ENCODE measurements at places on chromosomes 5 and 9.

DNA sequence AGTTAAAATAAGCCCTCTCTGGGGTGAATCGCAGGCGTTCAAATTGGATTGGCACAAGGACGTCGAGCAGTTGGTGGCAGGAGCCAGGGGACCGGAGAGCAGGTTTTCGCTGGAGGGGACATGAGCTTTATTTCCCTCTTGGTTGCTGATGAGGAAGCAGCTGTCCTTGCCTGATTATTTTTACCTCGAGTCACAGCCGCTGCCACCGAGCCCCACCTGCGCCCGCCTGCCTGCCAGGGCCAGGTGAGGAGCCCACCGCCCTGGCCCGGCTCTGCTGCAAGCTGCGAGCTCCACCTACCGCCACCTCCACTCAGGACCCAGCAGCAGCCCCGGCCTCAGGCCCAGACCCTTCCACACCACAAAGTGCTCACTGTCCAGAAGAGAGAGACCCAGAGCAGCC, 9.0 kb upstream of the ADGRD2 start:
- DNase-seq: no peak

DNA sequence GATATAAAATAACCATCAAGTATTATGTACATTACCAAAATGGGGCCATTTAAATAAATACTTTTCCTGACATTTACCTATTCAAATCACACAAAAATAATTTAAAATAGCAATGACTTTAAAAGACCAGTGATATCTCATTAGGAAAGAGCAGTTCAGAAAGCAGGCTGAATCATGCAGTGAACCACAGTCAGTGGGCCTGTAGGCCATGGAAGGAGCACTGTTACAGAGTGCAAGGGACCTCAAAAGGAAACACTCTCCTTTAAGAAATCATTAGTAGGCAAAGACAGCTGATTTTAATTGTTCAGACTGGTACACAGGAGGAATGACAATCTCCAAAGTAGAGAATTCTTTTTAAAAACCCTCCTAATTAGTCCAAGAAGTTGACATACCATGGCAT, 283.5 kb upstream of the EFNA5 start:
- DNase-seq: no peak

DNA sequence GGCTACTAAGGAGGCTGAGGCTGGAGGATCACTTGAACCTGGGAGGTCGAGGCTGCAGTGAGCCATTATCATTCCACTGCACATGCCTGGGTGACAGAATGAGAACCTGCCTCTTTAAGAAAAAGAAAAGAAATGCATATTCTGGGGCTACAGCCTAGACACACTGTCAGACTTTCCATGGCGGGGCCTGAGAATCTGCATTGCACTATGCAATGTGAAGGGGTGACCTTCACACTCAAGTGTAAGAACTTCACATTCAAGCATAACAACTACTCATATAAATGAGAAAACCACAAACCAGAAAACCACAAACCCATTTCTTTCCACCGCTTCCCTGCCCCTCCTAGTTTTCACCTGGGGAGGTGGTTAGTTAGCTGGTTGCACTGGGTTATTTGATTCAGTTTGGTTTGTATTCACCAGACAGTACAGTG, 18.0 kb upstream of the FBP2 start:
- no peak for DNase-seq

DNA sequence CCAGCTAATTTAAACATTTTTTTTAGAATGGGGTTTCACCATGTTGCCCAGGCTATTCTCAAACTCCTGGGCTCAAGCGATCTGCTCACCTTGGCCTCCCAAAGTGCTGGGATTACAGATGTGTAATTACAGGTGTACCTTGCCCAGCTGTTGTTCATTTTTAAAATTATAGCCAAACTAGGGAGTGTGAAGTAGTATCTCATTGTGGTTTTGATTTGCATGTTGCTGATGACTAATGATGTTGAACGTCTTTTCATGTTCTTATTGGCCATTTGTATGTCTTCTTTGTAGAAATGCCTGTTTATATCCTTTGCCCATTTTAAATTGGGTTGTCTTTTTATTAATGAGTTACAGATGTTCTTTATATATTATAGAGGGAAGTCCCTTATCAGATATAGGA, 31.5 kb downstream of the EHMT1 start:
- no peak for DNase-seq

DNA sequence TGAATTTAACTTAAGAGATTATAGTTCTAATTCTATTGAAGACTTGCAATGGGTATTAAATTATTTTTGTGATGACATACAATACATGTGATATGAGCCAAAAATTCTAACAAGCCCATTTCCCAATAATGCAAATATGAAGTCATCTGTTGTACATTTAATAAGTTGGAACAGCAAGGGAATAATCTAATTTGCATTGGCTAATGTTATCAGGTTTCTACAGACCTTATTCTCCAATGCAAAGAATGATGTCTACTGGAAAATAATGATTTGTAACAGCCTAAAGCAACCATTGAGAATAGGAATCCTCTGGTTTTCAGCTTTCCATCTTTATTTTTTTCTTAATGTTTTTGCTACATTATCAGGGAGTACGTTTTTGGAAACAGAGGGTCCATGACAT, 89.1 kb upstream of the MINAR2 start:
- no peak for DNase-seq

GRCh38 chr9:19998153-19998552, 209.3 kb upstream of the SLC24A2 start:
- DNase-seq: no peak

GRCh38 chr5:56501781-56502557, 268.8 kb upstream of the ANKRD55 start:
- DNase-seq: no peak

- DNase-seq: no peak
Measured at GRCh38 chr9:132182314-132183091, 20.6 kb downstream of the NTNG2 start.

DNA sequence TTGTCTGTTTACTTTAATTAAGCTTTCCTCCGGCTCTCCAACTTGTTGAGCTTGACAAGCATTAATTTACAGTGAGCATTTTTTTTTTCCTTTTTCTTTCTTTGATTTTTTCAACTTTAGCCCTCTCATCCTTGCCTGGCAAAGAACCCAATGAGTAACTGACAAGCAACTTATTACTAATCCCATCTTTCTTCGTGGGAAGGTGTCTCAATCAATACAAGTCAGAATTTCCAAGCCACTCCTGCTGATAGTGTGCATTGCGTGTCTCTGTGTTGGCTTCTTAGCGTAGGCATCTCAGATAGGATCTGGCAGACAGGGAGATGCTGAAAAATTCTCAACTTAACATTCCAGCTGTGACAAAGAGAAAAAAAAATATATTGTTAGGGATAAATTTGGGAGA, 527.7 kb upstream of the WWC1 start:
- DNase-seq: no peak

GRCh38 chr5:174397206-174397605, 327.2 kb upstream of the MSX2 start:
- no peak for DNase-seq

DNA sequence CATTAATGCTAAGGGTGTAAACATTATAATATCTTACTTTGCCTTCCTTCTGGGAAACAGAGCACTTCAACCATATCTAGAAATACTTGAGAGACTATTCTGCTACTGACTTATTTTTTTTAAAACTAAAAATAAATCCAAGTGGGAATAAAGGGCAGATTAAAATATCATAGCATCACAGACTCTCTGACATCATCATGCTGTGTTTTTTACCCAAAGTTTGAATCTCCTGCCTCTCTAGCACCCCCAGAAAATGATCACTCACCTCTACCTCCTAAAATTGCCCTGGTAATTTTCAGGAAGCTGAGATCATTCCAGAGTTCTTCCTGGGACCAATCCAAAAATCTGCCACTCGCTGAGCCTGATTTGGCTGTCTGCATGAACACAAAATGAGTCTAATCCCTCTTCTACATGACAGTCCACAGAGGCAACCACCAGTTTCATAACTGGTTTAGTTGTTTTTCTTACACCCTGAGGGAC, 813.8 kb upstream of the DMAC1 start:
- peak; percentile 24 for DNase-seq

GRCh38 chr5:19240170-19240569, 747.8 kb downstream of the CDH18 start:
- no peak for DNase-seq

- no peak for DNase-seq
Measured at GRCh38 chr5:155082401-155082800, 68.8 kb downstream of the KIF4B start.
